ENCODE measurements at places on chromosomes 3 and 15.

- no peak for DNase-seq
Measured at GRCh38 chr15:71044006-71044405, 71.3 kb upstream of the THSD4 start.

GRCh38 chr3:65093641-65094040 lies 405.8 kb upstream of the ADAMTS9 start:
- no peak for DNase-seq

DNA sequence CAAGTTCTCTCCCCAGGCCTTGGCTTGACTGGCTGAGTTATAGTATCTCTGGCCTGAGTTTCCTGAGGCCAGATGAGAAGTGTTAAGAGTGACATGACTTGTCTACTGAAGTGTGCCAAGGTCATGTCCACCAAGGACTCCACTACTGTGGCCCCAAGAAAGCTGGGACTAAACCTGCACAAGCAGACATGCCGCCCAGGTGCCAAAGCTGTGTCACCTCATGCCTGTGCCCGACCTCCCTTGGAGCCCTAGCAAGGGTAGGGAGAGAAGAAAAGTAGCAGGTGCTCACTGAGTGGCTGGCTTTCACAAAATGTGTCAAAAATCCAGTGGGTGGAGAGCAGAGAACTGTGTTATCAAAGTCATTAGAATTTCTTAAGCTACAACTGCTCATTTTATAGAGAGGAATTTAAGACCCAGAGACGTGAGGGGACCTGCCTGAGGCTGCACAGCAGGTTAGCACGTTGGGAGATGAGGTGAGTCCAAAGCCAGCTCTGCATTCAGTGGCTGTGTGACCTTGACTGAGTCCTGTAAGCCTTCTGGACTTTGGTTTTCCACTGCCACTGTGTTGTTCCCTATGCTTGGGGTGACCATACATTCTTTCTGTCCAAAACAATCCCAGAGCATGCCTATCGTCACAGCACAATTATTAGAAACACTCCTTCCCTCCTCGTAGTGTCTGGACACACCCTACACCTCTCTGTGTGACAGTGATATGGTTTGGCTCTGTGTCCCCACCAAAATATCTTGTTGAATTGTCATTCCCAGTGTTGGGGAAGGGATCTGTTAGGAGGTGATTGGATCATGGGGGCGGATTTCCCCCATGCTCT lies 5.0 kb upstream of the LYSMD4 start:
- no peak for DNase-seq

- DNase-seq: no peak
Measured at GRCh38 chr3:43094381-43094780, 11.5 kb downstream of the POMGNT2 start.

DNA sequence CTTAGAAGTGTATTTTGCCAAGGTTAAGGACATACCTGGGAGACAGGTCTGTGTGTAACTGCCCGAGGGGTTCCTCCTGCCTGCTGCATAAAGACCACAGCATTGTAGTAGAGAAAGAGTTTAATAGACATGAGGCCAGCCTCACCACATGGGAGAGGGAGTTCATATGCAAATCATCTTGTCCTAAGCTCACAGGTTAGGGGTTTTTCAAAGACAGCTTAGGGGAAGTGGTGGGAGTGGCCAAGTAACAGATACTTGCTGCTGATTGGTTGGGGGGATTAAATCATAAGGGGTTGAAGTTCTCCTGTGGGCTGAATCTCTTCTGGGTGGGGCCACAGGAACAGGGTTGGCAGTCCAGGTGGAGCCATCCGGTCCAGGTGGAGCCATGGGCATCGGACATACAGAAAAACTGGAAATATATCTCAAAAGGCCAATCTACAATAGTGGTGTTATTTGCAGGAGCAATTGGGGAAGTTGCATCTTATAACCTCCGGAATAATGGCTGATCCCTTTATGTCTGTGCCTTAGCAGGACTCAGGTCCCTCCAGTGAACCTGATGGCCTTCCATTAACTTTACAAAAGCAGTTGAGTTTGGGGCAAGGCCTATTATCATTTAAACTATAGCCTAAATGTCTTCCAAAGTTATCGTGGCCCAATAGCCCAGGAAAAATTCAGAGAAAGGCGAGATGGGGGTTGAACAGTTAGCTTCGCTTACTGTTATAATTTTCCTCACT lies 86.0 kb upstream of the MFGE8 start:
- DNase-seq: no peak

DNA sequence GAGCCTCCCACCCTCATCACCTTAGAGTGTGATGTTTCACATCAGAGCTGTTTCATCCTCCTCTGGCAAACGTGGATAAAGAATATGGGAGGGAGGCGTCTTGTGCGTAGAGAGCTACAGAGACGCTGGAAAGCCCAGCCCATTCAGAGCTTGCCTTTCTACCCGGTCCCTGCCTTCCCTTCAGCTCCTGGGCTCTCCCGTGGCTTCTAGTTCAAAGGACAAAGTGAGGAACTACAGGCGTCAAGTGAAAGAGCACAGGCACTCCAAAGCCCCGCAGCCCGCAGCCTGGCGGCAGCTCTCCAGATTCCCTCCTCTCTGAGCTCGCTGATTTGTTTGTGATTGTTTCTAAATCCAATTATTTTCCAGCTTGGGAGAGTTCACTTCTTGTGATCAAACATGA lies 197.1 kb upstream of the IGF1R start:
- DNase-seq: no peak

GRCh38 chr3:102687851-102688555 lies 253.2 kb downstream of the ZPLD1 start:
- no peak for DNase-seq

DNA sequence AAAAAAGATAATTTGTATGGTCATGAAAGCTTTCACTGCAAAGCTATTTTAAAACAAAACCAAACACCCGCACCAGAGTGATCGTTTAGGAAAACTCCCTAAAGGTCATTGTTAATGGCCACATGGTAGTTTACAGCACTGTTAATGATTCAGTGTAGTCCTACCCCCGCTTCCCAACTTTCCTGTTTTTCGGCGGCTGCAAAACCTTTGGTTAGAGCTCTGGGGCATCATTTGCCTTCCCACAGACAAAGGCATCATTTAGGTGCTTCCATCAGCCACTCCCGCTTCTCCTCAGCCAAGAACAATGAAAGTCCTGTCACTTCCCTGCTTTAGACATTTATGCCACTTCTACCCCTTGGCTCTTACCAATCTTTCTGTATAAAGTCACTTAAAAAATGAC lies 10.6 kb downstream of the MELTF start:
- DNase-seq: no peak

GRCh38 chr15:48001393-48002039 lies 119.3 kb upstream of the SLC24A5 start:
- no peak for DNase-seq

DNA sequence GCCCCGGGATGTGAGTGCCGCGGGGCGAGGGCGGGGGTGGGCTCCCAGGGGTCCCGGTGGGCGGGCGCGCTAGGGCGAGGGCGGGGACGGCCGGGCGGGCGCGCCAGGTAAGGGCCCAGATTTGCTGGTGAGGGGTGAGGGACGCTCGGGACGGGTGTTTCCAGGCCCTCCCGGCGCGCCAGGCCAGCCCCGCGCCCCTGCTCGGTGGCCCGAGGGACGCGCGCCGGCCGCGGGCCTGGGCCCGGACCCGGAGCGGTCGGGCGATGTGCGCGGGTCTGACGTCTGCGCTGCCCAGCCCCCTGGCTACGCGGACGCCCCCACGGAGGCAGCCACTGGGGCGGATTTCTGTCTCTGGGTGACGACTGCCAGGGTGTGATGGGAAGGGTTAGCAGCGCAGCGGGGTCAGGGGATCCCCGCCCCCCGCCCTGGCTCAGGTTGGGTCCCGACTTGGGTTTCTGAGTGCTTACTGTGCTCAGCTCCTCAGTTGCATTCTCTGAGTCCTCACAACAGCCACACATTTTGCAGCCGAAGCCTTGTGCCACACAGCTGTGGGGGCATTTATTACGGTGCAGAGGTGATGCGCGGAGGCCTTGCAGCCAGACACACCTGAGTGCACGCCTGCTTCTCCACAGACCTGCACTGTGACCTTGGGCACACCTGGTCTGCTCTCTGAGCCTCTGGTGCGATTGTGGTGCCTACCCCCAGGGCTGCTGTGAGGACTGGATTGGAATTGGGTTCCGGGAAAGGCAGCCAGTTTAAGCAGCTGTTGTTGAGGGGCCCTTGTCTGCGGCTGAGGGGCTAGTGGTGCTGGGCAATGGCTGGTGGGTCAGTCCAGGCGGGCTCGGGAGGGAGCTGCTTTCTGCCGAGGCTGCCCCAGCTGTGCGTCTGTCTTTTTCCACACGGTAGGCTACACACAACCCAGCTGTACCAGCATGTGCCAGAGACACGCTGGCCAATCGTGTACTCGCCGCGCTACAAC lies 523 bp downstream of the HDAC11 start:
- no peak for DNase-seq

DNA sequence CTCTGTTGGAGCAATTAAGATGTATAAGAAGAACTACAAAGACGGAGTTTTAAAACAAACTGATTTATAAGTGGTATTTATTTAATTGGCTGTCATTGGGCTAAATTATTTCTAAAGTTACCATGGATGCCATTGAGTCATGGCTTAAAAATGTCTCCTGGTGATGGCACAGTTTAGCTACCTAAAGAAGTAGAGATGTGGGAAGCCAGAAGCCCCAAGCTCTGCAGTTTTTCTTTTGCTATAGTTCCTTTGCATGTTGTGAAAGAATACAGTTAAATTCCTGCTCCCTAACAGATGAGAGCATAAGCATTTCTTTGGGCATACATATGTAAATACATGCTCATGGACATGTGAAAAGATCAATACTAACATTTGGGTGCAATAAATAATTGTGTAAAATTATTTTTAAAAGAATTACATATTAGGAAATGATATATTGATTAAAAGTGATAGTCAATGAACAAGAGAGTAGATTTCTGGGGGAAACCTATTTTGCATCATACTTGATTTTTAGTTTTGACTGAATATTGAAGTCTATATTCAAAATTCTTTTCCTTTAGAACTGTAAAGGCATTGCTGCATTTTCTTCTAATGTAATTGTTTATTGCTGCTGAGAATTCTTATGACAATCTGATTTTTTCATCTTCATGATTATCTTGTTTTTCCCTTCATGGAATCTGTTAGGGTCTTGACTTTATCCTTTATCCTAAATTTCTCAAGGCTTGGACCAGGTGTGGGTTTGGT lies 2.1 kb downstream of the OPA1 start:
- DNase-seq: no peak

GRCh38 chr3:110327870-110328269 lies 743.7 kb upstream of the NECTIN3 start:
- DNase-seq: no peak

GRCh38 chr3:99783011-99783573 lies 34.6 kb upstream of the CMSS1 start:
- DNase-seq: no peak

DNA sequence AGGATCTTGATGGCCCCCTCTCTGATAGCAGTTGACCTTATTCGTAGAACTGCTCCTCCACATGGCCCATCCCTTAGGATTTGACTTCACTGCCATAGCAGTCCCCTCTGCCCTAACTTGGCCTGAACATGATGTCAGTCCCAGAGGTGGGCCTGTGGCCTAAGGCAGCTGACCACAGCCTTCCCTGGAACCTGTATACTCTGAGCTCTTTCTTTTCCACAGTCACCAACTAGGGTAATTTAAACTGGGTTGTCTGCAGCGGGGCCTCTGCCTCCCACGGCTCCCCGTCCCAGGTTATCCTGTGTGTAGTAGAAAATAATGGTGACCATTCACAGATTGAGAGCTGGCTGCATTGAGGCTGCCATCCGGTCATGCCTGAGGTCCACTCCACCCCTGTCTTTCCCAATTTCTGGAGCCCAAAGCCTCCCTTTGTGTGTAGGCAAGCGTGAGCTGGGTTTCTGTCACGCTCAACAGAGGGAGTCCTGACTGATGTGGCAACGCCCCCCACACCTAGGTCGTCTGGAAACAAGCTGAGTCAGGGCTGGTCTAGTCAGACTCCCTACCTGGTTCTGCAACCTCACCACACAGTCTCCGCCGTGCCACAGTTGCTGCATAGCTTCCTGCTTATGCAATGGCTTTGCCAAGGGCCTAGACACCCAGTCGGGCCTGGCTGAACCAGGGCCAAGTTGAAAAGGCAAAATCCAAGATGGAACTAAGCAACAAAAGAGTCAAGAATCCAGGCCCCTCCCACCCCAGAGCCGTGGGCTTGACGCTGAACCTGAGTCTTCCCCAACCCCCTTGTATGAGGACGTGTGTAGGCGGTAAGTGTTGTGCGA lies 284.5 kb downstream of the XXYLT1 start:
- DNase-seq: no peak

- DNase-seq: no peak
Measured at GRCh38 chr15:90051874-90052273, 50.4 kb downstream of the IDH2 start.

DNA sequence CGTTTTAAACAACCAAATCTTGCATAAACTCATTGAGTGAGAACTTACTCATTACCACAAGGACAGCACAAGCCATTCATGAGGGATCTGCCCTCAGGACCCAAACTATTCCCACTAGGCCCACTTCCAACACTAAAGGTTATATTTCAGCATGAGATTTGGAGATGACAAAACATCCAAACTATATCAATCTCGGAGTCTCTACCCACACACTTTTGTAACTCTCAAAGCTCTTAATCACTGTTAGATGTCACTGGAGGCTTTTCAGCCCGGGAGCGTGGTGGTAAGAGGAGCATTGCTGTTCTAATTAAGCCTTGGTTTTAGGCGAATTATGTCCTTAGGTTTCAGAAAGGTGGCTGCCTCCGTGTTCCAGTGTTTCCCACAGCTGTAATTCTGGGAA lies 86.3 kb downstream of the CNTN6 start:
- no peak for DNase-seq

DNA sequence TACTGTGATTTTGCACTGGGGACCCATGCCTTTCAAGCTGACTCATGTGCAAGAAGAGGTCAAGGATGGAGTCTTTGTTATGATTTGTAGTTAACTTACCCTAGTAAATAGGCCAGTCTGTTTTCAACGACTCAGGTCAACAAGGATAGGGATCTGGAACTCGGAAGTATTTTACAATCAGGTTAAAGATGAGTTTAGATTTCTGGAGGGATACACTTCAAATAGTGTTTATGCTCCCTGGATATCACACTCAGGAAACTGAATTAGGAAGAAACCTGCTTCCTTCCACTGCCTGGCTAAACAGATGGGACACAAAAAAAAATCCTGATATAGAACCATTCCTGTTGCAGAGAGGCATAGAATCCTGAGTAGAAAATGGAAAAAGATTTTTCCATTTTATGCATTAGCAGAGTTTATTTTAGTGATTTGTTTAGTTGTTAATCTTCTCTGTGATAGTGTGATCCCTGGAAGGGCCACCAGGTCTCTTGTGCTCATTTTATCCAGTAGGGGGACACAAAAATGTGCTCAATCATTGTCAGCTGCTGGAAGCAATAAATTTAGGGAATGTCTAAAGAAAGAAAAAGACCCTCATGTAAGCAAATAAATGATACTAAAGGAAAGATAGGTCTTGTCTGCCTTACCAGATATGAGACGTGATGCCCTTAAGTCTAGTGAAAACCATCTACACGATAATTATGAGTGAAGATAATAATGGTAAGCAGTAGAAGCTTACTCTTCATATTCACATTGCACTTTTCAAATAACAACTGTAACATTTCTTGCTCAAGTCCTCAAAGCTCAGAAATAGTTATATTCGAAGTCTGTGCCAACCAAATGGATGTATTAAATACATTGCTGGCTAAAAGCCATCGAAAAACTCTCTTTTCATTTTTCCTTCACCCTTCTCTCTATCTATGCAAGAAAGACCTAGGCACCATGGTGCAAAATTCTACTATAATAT lies 452.1 kb upstream of the KCNMB2 start:
- DNase-seq: no peak

All from stimulated activated CD4-positive, alpha-beta T cell treated with anti-CD3 and anti-CD28 coated beads, Interleukin-1b, Interleukin-23, amount 100 ng/mL, for 1 hour (primary cell).